Gastroesophageal sphincter (tissue), 4 donors: ENCODE measurements at places on chromosomes 6 and 20. TPM values are rescaled to one million over a fixed set of nuclear protein-coding genes. Genes with fewer than 3 reads are reported as not detected.

- no peak for ATAC-seq
Measured at GRCh38 chr6:148395583-148396101, 53.0 kb downstream of the SASH1 start.

GRCh38 chr20:57069442-57069841, 197.0 kb downstream of the BMP7 start:
- ATAC-seq = no peak

GRCh38 chr6:169339731-169340309, 86.2 kb upstream of the THBS2 start:
- ATAC-seq = no peak

Gene LAMA2
- total RNA-seq = 199 TPM

Gene ARFGAP1
- total RNA-seq = 50.1 TPM

- no peak for ATAC-seq
Measured at GRCh38 chr6:107215334-107215733, 100.0 kb upstream of the BEND3 start.

Gene ELOVL4
- 3.7 TPM for total RNA-seq

Gene BTN1A1
- total RNA-seq = not detected

DNA sequence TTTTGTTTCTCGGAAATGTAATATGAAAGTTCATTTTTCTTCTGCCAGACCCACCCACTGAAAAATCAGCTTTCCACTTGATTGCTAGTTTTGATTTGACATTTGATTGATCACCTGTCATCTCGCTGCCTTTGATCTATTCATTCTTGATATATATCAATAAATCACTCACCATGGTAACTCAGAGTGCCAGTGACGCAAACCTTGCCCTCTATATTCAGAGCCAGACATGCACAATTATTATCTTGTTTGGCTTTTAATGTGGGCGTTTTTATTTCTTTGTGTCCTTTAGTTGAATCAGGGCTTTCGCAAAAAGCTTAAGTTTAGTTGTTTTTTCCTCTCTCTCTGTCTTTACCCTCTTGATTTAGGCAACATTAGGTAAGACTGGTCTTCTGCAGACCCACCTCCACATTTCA, 2.0 kb downstream of the TSHZ2 start:
- ATAC-seq = no peak

DNA sequence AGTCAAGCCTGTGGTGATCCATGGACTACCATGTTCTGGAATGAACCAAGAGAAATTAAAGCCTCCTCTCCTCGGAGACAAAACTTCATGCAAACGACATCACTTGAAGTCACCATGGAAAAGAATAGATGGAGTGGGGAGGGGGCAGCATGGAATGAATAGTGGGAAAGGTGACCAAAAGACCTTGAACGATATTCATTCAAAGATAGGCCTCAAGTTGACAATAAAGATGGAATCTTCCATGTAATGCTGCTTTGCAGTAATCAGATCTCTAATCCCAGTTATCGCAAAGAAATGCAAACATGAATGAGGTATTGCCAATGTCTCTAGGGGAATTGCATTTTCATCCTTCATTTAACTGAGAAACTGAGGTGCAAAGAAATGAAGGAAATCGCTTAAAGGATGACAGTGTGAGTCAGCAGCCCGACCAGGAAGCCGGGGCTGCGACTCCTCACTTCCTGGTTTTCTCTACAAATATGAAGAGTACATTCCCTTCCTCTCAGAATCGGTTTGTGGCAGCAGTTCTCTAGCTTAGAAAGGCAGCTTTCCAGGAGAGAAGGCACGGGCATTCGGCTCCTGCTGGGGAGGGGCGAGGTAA, 65.6 kb upstream of the RREB1 start:
- ATAC-seq = no peak
